ENCODE measurements at places on chromosomes 11 and 22.

GRCh38 chr11:9040410-9040809, 36.6 kb upstream of the NRIP3 start:
- DNase-seq: no peak

DNA sequence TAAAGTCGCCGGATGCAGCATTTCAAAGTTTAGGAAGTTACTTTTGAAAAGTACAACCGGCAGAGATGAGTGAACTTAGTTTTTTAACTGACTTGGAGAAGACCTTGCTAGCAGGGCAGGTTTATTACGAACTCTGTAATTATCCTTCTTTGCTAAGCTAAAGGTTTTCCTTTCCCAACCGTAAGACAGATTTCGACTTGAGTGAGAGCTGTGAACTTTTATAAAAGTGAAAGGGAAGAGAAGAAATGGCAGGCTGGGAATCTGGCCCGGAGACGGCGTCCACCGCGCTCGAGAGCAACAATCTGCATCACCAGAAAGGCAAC, 659 bp upstream of the TEAD1 start:
- no peak for DNase-seq

GRCh38 chr11:64139049-64139448, 26.9 kb downstream of the MACROD1 start:
- no peak for DNase-seq

- DNase-seq: no peak
Measured at GRCh38 chr11:11416917-11417316, 63.9 kb upstream of the CSNK2A3 start.

GRCh38 chr11:45414088-45414487, 127.9 kb upstream of the SYT13 start:
- no peak for DNase-seq

DNA sequence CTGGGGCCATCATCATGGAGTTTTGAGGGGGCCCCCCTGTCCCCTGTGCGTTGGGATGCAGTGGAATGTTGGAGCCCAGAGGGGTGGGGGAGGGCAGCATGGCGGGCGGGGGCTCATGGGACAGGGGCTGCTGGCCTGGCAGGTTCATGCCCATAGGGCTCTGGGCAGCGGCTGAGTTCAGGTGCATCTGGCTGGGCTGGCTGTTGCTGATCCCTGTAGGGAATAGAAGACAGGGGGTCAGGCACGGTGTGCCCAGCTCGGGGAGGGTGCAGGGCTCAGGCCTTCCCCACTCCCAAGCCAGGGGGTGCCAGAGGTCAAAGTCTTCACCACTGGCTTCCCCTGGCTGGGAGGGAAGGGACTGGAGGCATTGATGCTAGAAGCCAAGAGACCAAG, 15.6 kb downstream of the CXCR5 start:
- DNase-seq: no peak

- DNase-seq: no peak
Measured at GRCh38 chr11:44179173-44179572, 83.7 kb downstream of the EXT2 start.

DNA sequence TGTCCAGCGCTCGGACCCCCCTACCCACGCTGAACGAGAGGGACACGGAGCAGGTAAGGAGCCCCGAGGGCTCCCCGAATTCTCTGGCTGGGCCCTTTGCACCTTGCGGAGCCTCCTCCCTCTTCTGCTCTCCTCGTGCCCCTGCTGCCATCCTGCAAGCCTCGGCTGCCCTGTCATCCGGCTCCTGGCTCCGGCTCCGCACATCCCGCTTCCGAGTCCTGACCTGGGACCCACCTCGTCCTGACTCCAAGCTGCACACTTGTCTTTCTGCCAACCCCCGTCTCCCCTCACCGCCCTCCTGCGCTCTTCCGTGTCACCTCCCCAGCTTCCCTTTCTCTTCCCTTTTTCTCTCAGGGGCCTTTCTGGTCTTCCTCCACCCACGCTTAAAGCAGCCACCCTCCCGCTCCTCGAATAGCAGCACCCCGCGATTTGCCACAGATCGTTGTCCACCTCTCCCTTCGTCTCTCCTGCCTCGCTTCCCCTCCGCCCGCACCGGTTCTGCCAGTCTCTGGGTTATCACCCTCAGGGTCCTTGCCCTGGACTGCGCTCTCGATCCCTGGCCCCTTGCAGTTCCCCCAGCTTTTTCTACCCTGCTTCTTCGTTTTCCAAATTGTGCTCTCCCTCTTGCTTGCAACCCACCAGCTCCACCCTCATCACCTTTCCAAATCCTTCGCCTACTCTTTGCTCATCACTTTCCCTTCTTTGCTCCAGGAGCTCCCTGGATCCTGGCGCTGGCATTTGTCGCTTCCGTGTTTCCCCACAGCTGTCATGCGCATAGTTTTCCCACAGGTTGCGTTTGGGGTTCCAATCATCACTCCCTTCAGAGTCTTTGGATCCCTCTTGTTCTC, 822 bp downstream of the MARK2 start:
- DNase-seq: no peak

- DNase-seq: no peak
Measured at GRCh38 chr11:110908401-110909105, 196.3 kb upstream of the ARHGAP20 start.

DNA sequence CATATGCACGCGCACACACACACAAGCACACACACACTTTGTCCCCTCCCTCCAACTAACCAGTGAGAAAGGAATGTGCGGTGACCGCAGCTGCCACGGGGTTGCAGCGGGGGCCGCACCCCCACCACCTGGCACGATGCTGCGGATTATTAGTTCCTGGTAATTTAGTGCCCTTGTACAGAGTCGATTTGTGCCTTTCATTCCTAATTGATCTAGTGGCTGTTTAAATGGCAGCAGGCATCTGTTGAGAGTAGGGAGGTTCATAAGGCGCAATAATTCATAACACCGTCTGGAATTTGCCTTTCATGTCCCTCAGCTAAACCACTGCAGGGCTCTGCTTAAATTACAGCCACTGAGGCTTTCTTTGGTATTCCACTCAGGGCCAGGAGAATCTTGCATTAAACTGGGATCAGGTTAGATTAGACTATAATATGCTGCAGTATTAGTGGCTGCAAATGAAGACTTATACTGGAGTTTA, 113.7 kb downstream of the FEZ1 start:
- no peak for DNase-seq

- no peak for DNase-seq
Measured at GRCh38 chr11:132080127-132080526, 709.7 kb downstream of the NTM start.

DNA sequence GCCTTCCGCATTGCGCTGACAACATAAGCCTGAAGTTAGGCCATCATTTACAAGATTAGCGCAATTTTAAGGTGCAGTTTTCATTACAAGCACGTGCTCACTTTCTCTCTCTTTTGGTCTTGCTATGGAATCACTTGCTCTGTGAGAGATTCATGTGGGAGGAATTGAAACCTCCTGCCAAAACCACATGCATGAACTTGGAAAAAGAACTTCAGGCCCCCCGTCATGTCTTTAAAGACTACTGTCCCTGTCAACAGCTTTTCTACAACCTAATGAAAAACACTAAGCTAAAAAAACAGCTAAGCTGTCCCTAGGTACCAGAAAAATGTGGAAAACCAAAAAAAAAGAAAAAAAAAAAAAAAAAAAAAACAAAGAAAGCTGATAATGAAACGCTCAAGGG, 1707.6 kb upstream of the RAG2 start:
- DNase-seq: no peak

DNA sequence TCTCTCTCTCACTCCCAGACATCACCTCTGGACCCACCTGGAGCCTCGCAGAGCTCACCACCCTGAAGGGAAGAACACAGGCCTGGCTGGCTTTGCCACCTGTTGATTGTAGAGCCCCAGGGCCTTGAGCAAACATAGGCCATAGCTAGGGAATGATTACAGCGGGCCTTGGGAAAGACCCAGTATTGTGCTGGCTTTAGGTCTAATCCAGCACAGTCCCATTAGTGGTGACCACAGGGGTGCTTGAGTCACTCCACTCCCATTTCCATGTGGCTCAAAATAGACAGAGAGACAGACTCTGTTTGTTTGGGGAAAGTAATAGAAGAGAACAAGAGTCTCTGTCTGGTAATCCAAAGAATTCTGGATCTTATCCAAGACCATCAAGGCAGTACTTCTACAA, 42.7 kb upstream of the FAM181B start:
- no peak for DNase-seq

- peak; percentile 6 for DNase-seq
Measured at GRCh38 chr11:37946155-37946766, 1348.2 kb upstream of the RAG2 start.

GRCh38 chr11:96875712-96876111, 485.9 kb downstream of the JRKL start:
- DNase-seq: no peak

DNA sequence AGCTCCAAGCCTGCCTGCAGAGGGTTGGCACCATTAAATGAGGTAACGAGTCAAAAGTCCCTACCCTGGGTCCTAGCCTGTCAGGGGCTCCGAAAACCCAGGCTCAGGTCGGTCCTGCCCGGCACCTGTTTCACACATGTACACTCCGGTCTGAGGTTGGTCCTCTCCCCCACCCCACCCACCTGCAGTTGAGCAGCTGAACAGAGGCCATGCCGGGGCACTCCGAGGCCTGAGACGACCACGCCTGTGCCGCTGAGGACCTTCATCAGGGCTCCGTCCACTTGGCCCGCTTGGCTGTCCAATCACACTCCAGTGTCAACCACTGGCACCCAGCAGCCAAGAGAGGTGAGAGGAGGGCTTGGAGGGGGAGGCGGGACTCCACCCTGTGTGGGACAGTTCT, 1.6 kb downstream of the TSSC4 start:
- no peak for DNase-seq

DNA sequence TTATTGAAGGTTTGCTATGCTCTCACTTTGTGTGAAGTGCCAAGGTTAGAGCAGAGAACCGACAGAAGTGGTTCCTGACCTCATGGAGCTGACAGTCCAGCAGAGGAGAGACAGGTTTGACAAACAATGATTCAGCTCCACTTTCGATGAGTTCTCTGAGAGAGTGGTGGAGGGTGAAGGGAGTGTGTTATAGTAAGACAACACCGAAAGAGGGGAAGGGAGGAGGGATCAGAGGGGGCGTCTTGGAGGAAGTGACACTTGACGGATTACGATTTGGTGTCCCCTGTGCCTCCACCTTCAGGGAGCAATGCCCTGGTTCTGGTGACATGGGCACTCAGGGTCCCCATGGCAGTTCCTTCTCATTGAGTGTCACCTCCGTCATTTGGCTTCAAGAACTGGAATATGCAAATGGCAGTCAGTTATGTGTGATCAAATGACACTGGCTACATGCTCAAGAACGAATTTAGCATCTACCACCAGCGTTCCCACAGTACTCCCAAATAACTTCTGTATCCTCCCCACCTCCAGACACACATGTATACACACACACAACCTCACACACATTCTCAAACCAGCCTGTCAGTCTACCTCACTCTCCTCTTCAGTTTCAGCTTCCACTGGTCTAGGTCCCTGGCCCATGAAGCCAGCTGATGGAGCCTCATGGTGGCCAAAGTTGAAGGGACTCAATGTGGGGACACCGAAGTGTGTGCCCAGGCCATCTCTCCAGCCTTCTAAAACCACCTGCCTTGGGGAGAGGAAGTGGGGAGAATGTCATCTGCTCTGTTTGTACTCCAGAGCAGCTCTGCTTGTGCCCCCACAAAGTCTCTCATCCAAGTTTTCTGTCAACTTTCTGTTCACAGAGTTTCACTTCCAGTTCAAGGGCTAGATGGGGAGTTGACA, 31.4 kb upstream of the NUP160 start:
- DNase-seq: no peak

DNA sequence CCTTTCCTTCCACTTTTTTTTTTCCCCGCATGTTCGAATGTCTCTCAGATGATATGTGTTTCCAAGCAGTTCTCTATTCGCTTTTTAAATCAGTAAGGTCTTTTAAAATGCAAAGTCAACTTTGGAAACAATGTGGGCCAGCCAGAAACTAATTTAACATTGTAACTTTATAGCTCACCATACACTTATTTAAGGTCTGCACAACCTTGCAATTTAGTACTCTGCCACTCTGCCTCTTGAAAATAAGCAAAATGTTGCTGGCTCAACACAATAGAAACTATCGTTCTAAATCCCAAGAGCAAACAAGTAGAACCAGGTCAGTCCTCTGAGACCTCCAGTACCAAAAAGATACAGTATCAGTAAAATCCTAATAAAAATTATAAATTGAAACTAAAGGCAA, 109.0 kb downstream of the SIK3 start:
- no peak for DNase-seq

DNA sequence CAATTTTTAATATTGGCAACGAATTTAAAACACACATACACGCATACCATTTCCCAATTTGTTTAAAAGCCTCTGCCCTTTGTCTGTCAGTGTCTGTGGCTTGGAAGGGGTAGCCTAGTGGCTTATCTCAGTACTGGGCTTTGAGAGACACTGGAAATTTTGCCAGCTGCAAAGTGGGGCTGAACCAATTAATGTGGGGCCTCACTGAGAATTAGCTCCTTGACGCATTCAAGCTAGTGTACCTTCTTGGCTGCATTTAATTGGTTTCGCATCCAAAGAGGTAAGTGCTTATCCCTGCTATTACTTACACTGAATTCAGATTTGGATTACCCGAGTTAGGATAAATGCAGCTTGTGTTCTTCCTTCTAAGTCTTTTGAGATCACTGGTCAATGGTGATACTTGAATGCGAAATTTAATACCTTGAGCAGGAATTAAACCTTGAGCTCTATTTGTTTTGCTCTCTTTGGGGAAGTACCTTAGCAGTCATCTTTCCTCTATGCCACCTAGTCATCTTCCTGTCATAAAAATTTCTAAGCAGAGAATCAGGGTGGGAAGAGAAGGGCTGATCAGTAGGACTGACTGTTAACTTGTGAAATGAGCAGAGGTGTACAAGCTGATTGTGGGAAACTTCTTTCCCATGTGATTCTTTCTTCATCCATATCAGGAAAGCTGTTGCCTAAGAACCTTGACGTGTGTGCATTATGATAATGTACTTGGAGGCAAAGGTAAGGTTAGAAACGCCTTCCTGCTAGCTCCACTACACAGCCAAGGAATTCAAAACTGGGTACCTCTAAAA, 187.7 kb upstream of the E2F8 start:
- no peak for DNase-seq

DNA sequence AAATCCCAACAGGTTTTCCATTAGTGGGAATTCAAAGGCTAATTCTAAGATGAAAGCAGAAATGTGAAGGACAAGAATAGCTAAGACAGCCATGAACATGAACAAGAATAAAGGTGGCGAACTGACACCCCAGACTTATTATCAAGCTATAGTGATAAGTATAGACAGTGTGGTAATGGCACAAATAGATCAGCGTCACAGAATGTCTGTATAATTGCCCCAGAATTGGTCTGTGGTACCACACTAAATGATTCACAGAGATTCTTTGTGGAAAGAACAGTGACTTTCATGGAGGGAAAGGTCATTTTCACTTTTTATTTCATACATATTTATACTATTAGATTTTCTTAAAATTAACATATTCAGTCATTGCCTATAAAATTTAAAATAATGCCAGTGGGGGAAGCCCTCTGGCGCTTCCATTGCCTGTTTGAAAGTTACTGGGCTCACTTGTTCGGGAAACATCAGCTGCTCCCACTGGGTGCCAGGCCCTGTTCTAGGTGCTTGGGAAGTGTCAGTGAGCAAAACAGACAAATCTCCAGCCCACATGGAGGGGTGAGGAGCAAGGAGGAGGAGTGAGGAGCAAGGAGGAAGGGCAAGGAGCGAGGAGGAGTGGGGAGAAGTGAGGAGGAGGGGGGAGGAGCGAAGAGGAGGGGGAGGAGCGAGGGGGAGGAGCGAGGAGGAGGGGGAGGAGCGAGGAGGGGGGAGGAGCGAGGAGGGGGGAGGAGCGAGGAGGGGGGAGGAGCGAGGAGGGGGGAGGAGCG, 11.3 kb upstream of the NLRP6 start:
- no peak for DNase-seq
